ENCODE measurements at places on chromosomes 1 and 21.

- DNase-seq, result peak; percentile 44
These were observed 88.9 kb downstream of the CRB1 start for GRCh38 chr1:197356723-197357533.

DNA sequence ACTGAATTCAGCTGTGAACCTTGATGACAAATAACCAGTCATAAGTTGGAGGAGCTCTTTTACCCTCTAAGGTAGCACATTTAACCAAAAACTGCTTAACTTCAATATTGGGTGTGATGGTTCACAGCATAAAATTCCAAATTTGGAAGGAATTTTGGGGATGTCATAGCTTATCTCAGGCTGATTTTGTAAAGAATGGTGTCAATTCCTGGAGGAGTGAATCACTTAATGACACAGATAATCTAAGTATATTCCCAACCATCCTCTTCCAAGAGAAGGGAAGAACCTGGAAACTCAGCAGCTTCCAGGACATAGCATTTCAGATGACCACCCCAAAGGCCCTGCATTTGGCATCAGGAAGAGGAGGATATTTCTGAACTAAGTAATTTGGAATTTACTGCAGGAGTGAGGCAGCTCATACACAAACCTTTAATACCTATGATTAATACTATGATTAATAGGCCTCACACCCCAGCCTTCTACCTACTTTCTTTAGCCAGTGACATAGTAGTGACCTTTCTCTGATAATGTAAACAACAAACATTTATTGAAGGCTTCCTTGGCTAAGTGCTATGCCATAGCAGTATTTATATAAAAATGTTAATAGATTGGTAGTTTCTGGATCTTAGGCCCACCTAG, 14.5 kb downstream of the GLUL start:
- no peak for DNase-seq

DNA sequence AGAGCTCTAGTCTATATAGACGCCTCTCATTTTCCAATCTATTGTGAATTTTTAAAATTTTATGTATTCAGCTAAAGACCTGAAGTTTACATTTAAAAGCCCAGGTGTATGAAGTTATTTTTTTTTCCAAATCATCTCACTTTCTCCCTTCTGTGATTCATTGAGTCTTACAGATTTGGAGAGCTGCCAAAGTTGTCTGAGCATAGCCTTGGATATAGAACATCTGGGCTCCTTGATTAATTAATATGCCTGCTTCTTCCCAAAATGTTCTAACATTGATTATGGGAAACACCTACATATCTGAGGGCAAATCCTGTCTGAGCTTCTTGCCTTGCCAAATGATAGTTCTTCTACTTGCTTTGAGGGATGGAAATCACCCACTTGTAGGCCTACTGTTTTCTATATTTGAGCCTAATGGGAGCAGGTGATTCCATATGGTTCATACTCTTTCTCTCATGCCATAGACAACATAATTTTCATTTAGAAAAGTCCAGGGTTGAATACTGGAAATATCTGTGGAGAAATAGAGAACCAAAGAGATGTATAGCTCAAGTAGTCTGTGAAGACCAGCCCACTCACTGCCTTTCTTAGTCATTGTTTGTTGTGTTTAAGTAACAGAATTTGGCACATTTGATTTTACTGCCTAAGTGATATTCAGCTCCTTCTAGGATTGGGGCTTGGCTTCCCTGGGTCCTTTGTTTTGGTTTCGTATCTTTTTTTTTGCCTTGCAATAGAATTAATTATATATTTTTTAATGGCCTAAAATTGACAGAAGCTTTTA, 46.2 kb downstream of the MACF1 start:
- DNase-seq, result no peak

DNA sequence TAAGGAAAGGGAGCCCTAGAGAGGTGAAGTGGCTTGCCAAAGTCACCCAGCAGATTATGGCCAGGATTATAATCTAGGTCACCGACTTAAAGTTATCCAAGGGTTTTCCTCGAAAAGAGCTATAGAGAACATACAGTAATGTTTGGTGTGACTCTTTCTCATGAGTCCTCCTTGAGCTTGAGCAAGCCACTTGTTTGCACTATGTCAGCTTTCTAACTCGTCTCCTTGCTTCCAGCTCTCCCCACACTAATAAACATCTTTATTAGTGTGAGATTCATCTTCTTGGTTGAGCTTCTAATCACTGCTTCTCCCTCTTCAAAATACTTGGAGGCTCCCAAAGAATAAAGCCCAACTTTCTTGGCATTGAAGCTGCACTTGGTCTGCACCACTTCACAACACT, 390.0 kb upstream of the USP24 start:
- no peak for DNase-seq

DNA sequence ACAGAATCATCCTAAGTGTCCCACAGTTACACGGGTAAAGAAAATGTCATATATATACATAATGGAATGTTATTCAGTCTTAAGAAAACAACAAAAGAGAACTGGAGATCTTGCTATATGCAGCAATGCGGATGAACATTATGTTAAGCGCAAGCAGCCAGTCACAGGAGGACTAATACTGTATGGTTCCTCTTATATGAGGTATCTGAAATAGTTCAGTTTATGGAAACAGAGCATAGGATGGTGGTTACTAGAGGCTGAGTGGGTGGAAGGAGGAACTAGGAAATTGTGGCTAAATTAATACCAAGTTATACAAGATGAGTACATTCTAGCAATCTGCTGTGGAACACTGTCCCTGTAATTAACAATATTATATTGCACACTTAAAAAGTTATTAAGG, 834.3 kb downstream of the KCNT2 start:
- no peak for DNase-seq

DNA sequence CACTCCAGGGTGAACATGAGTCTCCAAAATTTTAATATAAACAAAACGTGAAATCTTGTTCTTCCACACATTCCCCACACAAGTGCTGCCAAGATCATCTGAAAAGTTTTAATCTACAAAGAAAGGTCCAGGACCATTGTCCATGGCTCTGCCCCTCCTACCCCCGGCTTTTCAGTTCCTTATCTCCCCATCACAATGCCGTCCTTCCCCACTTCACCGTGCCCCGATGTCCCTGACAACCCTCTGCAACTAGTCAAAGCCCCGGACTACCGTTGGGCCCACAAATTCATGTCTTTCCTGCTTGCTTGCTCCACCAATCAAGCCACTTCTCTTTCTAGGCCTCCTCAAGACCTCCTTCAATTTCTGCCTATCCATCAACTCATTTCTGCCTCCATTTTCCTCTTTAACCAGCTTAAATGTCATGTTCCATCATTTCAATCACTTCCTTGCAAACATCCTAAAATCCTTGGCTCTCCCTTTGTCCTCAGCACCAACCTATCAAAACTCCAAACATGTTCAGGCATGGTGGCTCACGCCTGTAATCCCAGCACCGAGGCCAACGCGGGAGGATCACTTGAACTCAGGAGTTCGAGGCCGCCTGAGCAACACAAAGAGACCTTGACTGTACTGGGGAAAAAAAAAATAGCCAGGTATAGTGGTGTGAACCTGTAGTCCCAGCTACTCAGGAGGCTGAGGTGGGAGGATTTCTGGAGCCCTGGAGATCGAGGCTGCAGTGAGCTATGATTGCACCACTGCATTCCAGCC, 14.0 kb upstream of the BMP8B start:
- no peak for DNase-seq

DNA sequence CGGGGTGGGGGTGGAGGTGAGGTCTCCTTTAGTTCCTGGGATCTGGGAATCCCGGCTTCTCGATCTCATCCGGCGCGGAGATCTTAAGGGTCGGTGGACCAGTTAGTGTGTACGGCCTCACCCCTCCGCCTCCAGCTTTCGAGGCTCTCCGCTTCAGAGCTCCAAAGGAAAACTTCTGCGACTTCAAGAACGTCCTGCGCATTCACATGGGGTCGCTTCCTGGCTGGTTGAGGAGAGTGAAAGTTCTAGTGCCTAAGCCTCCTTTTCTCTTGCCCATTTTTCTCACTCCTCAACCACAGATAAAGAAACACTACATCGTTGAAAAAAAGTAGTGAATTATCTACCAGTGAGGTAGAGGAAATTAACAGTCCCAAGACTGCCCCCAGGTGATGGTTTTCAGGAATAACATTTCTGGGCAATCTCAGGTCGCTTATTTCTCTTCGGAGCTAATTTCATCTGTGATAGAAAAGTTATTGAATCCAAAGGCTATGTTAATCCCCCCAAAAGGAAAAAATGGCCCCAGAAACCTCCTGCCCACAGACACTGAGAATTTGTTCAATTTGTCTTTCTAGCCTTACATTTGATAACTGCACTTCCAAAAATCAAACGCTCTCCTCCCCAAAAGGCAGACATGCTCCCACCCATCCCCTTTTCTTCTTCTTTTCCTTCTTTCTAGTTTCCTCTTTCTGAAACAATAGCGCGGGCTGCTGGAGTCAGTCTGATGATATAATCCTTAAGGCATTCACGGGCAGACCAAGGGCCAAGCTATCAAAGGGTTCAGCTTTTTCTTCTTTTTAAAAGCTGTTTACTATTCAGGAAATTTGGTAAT, 20.6 kb upstream of the TBX15 start:
- DNase-seq, result peak; percentile 82

- DNase-seq, result no peak
These were observed 172.9 kb downstream of the TRABD2B start for GRCh38 chr1:47824297-47824696.

DNA sequence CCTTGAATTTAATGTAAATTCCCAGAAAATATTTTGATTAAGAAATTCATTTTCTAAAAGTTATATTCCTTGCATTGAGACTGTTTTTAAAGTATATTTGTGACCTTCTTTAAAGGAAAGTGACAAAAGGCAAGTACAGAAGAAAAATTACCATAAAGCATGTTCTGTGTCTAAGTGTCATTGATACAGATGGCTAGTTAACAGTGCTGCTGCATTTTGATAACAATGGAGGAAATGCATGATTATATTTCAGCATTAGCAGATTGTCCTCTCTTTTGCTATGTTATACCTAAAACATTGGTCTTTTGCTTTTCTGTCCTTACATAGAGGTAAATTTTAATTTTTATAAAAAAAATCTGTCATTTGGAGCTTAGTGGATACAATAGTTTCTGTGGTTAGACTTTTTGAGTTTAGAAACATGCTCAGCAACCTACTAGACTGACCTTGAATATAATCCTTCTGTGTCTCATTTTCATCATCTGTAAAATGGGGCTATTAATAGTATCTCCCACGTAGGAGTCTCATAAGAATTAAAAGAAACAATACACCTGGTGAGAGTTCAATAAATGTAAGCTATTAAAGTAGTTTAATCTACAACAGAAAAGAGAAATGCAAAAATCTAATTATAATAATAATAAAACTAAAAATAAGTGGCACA, 51.1 kb upstream of the RGS21 start:
- DNase-seq, result no peak

GRCh38 chr1:237894131-237894530, 3.4 kb upstream of the ZP4 start:
- peak; percentile 77 for DNase-seq

DNA sequence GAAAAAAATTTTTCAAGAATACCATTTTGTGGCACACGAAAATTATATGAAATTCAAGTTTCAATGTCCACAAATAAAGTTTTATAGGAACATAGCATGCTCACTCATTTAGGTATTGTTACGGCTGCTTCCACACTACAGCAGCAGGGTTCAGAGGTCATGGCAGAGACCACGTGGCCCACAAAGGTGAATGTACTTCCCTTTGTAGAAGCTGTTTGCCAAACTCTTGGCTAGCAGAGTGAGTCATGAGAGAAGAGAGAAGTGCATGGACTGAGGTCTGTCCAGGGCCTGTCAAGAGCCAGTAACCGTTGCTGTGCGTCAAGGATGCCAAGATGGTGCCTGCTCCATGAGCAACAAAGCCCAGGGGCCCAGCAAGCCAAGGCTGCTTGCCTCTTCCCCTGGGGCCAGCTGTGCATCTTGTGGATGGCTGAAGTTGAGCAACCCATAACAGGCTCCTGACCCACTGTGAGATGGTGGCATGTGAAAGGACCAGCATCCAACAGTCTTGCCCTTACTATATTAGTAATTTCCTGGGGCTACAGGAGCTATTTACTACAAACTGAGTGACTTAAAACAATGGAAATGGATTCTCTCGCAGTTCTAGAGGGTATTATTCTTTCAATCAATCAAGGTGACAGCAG, 64.8 kb upstream of the ATP5PO start:
- no peak for DNase-seq

GRCh38 chr1:206808615-206809014, 36.3 kb upstream of the IL10 start:
- no peak for DNase-seq

GRCh38 chr1:236072001-236072400, 7.1 kb upstream of the NID1 start:
- no peak for DNase-seq

DNA sequence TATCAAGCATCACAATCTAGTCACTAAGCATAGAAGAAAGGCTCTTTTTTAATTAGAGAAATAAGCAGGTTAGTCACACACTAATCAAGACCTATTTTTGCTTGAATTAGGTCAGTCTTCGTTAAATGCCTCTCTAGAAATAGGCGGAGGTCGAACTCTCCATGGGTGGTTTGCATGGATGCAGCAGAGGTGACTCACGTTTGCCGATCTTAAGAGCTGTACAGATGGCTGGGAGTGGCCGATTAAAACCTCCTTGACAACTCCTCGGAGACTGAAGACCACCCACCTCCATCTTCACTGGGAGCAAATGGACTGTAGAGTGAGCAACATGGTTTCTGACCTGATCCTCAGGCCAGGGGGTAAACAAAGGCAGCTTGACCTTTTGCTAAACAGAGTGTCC, 249.3 kb downstream of the ZNF648 start:
- DNase-seq, result peak; percentile 59

- DNase-seq, result no peak
These were observed 196.0 kb upstream of the NCAM2 start for GRCh38 chr21:20802201-20802600.

DNA sequence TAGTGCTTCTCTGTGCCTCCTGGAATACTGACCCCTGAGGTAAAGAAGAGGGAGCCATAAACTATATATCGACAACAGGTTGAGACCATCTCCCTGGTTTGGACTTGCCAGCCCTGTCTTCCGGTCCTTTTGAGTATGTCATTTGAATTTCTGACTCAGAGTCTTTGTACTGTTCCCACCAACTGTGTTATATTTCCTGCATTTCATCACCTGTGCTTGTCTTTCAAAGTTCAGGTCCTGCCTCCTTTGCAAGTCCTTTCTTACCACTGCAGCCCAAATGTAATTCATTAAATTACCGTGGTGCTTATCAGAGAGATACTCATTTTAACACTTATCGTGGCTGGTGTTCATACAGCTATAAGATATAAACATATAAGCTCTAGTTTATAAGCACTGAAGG, 10.7 kb downstream of the AK5 start:
- no peak for DNase-seq
